Stimulated activated CD4-positive, alpha-beta T cell treated with anti-CD3 and anti-CD28 coated beads, Interleukin-1b, Interleukin-23, amount 100 ng/mL, for 1 hour (primary cell): ENCODE measurements at places on chromosomes 12 and 14.

- no peak for DNase-seq
Measured at GRCh38 chr12:128662101-128662500, 161.7 kb downstream of the SLC15A4 start.

GRCh38 chr12:75288860-75289259 lies 41.3 kb downstream of the CAPS2 start:
- DNase-seq, result no peak

DNA sequence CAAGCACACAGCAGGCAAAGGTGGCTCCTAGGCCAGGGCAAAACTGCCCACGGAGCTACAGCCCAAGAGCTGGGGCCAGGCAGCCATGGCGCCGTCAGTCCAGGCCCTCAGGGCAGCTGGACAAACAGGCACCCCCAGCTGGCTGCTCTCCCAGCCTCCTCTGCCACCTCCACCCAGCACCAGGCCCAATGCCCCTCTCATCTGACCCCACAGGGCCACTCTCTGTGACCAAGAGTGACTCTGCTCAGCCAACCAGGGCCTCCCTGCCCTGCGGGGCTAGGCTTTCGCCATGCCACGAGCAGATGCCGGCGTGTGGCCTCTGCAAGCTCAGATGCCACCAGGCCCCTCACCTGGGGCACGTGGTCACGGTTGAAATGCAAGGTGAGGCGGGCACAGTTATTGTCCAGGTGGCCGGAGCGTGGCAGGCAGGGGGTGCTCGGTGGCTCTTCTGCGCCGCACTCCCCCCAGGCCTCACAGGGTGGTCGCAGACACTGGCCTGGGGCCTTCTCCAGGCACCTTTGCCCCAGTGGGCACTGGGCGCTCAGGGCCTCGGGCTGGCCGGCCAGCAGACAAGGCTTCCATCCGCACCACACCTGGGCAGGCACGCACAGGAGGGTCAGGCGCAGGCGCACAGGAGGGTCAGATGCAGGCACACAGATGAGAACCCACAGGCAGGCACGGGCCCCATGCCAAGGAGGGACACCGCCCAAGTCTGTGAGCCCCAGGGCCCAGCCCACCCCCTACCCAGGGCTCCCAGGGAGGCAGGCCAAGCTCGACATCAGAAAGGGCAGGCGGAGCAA lies 23.0 kb downstream of the JAG2 start:
- no peak for DNase-seq

- no peak for DNase-seq
Measured at GRCh38 chr12:2291182-2291832, 238.5 kb downstream of the CACNA1C start.

- DNase-seq, result no peak
Measured at GRCh38 chr14:54342806-54343205, 54.0 kb upstream of the CDKN3 start.
